Right kidney (tissue), 9 donors: ENCODE measurements at places on chromosomes 6 and 20.

- no peak for DNase-seq
These were observed 179.9 kb upstream of the RUNX2 start for GRCh38 chr6:45148278-45148677.

- DNase-seq, result no peak
These were observed 238.7 kb downstream of the BMP7 start for GRCh38 chr20:57027777-57028176.

- no peak for DNase-seq
These were observed 21.1 kb upstream of the HLA-DRB1 start for GRCh38 chr6:32610682-32611296.

- DNase-seq, result no peak
These were observed at the start of gene TAAR1 for GRCh38 chr6:132659082-132659481. Gene TAAR1, minus strand, starts transcription at chr6:132659182. Its CDS starts 13,179 bp downstream, at chr6:132646003.

DNA sequence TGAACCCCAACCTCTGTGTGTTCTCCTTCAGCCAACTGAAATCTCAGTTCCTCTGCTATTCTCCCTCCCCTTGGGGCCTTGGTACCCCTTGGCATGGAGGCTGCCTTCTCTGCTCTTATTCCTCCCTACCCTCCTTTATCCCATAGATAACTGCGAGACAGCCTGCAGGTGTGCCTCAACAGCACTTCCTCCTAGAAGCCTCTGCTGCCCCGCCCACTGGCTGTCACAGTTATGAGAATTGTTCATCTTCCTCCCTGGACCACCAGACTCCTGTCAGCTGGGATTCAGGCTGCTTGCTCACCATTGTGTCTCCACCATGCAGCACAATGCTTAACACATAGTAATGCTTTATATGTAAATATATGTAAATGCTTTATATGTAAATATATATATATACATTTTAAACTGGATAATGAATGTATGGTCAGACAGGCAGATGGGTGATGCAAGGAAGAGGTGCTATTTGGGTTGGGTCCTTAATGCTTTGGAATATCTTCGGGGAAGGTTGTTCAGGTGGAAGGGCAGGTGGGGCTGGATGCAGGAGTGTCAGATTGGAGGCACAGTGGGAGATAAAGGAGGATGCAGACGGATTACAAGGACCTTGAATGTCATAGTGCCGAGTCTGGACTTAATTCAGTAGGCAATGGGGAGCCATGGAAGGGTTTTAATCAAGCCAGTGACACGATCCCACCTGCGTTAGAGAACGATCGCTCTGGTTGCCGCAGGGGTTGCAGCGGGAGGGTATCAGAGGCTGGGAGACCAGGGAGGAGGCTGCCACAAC lies 4.9 kb downstream of the CDH22 start:
- DNase-seq, result no peak

DNA sequence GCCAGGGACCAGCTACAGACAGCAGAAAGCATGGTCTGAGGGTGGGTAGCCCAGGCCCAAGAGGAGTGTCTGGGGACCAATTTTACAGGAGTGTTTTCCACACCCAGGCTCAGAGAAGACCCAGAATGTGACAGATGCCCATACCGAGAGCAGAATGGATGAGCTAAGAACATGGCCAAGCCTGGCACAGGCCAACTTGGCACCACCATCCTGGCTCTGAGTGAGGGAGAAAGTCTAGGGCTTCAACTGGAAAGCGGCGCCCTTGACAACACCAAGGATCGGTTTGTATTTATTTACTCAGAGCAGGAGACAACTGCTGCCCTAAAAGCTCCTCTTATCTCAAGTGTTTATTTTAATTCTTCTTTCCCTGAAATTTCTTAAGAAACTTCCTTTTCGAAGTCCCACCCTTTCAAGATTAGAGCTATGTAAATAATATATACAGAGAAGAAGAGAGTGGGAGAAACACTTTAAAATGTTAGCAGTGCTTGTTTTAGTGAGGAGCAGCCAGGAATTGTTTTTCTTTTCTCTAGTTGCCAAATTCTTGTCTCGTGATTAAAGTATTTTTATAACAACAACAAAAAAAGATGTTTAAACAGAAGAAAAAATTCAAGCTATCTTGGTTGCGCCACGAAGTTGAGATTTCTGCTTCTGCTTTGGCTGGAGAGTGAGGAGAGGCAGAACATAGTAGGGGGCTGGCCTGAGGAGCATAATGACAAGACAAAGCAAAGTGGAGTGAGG lies 16.2 kb downstream of the TNXB start:
- no peak for DNase-seq

DNA sequence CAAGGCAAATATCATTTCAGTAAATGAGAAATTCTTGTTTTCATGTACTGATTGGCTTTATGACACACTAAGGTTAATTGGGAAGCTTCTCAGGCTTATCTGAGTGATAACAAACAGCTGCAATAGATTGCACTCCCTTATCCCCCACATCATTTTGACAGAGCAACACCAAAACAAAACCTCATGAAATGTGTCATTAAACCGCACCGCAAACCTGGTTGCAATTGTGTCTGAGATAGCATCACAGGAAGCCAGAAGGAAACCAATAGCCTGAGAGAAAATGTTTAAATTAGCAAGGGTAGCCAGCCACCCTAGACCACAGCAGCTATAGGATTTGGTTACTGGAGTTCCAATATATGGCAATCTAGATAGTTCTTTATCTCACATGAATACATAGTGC lies 31.6 kb upstream of the LAMA4 start:
- no peak for DNase-seq

- DNase-seq, result no peak
These were observed 28.4 kb downstream of the FBXO5 start for GRCh38 chr6:152954443-152954842.

- DNase-seq, result no peak
These were observed 118.8 kb downstream of the COL19A1 start for GRCh38 chr6:69985180-69985579.

DNA sequence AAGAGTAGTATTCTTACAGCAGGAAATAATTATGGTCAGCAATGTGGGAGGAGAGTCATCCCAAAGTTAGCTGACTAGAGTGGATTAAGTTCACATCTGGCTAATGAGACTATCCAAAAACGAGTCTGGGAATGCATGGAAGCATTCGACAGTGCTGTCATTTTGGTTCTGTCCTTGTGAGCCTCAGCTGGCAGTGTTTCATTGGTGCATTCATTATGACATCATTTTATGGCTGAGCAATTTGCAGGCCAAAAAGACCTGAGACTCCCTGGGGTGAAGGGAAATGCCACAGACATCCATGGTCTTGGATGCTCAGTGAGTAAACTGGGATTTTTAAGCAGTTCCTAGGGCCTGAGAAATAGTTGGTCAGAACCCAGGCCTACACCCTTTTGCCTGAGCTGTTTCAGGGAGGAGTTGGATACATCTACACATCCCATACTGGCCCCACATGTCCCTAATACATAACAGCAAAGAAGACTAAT lies 196.4 kb upstream of the CCN2 start:
- no peak for DNase-seq

DNA sequence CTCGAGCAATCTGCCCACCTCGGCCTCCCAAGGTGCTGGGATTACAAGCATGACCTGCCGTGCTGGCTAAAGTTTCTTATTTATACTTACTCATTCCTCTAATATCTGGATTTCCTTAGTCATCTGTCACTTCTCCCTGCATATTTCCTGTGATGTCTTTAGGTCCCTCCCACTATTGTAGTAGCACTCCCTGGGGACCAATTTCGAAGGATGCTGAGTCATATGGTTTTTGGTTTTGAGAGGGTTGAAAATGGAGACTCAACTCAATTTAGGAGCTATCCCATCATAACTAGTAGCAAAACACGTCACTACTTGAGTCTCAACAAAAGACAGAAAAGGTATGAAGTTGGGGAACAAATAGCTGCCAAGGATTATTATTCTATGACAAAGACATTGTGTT lies 20.2 kb downstream of the MCUR1 start:
- no peak for DNase-seq
